AG09319 (cell line): ENCODE measurements at places on chromosomes 3 and 15.
A peak's percentile ranks its signal among the peaks of the same experiment; 100 is the strongest.

DNA sequence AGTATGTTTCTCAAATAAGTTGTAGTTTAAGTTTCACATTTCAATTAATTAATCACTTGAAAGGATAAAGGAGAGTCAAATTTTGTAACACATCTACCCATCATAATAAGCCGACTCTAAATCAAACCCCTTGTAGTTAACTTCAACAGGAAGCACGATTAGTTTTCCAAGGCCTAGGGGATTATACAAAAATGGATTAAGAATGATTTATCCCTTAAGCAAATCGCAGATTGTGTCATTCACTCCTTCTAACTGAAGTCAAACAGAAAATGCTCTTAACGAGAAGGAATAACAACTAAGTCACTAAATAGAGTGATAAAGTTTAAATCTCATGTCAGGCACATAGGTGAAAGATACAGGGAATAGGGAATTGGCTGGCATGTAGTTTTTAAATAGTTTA, 792.8 kb downstream of the ZPLD1 start:
- DNase-seq: no peak

DNA sequence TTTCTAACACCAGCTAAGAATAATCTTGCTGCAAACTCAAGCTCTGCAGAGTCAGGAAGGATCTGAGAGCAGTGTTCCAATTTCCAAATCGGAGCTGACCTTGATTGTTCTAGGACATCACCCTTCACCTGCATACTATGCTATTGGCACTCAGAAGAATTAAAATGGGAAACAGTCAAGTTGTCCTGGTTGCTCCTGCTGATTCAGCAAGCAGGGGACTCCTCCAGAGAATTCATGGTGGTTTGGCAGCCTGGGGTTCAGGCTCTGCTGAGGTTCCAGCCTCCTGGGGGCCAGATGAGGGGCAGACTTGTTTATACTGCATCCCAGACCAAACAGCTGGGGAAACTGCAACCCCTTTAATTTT, 213.7 kb upstream of the ADAMTS9 start:
- no peak for DNase-seq

- no peak for DNase-seq
Measured at GRCh38 chr3:156471431-156471830, 83.5 kb downstream of the SSR3 start.

- no peak for DNase-seq
Measured at GRCh38 chr3:141356046-141356445, 12.3 kb upstream of the ZBTB38 start.

DNA sequence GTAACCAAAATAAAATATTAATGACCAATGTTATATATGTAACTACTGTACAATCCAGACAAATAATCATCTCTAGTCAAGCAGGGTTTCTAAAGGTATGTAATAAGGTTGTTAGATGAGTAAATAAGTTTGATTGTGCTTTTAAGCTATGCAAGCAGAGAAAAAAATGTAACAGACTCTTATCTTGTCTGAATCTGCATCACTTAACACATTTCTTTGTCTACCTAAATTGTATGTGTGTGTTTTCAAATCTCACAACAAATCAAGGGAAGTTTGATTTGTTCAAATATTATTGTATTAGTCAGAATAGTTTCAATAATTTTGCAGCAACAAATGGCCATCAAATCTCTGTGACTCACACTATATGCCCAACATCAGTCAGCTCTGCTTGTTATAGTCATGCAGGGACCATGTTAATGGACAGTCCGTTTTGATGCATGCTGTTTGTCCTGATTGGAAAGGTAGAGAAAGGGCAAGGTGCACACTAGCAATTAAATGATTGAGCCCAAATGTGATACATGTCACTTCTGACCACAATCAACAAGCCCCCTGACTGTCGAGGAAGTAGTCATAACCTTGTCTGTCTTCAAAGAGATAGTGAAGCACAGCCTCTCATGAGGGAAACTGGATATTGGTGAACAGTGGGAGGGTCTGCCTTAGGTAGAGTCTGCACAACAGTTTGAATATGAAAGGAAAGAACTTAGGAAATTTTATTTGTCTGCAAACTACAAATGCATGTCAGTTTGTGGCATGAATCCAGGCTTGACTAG, 349.4 kb upstream of the SATB1 start:
- no peak for DNase-seq

DNA sequence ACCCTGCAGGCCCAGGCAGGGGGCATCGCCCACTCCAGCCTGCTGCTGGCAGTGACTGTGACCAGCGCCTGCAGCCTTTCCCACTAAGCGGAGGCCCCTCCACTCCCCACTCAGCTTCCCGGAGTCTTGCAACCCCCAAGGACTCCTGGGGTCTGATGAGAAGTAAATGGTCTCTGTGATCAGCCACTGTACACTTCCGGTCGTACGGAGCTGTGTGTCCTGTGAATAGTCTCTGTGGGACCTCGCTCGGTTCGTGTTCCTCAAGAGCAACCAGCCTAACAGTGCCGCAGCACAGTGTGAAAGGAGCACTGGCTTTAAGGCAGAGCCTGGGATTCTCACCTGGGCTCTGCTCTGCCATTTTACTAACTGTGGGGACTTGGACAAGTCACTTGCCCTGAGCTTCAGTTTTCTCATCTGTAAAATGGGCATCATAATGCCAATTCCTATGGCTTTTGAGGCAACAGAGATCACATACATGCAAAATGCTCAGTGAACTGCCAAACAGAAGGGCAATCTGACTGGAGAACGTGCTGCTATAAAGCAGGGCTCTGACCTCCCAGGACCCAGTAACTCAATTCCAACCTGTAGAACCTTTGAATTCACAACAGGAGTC, 26.7 kb downstream of the TMEM43 start:
- DNase-seq: no peak

GRCh38 chr3:192382861-192383260, 344.5 kb downstream of the FGF12 start:
- no peak for DNase-seq

DNA sequence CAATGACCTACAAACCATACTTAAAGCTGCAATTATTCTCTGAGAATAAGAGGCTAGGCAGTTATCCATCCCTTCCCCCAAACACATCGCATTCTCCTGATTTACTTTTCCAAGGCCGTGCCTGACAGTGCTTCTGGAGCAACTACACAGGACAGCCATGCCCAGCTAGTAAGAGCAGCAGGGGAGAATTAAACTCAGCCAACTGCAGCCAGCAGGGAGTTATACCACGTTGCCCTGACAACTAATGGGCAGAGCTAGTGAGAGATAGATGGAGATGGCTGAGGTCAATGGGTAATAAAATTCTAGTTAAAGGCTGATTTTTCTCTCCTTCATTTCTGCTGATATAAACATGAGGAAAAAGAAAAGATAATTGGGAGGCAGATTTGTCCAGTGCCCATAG, 193.8 kb upstream of the PPP2R3A start:
- no peak for DNase-seq

DNA sequence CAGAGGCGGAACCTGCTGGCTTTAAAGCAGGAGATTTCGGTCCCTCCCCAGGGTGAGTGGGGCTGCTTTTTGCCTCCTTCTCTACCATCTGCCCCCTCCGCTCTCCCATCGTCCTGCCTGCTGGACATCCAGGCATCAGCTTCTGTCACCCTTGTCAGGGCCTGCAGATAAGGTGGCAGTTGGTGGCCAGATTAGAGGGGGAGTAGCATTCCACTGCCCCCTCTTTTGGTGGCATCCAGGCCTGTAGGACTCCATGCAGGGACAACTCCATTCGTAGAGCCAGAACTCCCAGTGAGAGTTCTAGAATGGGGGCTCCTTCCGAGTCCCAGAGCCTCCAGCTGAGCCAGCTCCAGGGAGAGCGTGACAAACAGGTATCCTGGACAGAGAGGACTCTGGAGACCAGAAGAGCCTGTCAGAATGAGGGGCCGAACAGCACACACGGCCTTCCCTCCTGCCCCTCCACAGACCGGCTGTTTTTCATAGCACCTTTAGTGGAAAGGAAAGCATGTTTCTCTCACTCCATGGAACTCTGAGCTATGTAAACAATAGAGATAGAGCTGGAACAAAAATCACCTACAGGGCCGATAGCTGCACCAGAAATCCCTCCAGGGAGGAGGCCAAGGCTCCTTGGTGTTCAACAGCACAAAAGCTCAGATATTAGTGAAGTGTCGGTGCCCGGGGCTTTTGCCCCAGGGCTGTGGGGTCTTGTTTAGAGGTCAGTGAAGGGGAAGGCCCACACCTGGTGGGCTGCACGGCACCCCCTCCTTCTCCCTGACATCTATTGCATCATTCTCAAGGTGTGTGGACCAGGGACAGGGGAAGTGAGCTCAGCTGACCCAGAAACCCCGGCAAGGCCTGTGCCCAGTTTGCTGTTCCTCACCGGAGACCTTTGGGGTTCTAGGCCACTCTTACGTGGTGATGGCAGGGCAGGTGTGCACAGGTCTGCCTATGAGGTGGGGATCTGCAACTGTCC, 34.2 kb downstream of the MAGEF1 start:
- no peak for DNase-seq

DNA sequence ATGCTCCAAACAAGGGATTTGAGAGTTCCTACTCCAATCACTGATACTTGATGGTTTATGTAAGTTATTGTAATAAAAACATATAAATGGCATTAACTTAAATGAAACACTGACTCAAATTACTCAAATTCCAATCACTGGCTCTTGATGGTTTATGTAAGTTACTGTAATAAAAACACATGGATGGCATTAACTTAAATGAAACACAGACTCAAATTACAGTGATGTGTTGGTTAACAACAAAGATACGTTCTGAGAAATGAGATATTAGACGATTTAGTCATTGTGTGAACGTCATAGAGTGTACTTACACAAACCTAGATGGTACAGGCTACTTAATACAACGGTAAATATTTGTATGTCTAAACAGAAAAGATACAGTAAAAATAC, 6.6 kb downstream of the MOBP start:
- DNase-seq: peak; percentile 15

GRCh38 chr15:45618813-45619212, 16.0 kb upstream of the SQOR start:
- no peak for DNase-seq

DNA sequence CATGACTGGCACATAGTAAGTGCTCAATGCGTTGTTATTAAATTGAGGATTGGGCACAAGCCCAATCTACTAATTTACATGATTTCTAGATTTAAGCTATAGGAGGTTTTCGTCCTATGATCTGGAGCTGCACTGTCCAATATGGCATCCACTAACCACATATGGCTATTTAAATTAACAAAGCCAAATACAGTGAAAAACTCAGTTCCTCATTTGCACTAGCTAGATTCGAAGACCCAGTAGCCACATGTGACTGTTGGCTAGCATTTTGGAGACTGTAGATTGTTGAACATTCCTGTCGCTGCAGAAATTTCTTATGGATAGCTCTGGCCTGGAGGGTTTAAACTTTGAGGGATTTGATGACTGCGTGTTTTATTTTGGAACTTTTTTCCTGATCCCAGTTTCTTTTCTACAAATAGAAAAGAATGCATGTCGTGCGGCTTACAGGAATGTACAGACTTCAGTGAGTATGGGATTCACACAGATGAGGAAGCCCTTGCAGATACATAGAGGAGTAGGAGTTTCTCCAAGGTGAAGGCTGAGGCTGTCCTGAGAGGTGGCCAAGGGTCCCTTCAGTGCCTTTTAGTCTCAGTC, 82.8 kb downstream of the SLCO3A1 start:
- DNase-seq: no peak

DNA sequence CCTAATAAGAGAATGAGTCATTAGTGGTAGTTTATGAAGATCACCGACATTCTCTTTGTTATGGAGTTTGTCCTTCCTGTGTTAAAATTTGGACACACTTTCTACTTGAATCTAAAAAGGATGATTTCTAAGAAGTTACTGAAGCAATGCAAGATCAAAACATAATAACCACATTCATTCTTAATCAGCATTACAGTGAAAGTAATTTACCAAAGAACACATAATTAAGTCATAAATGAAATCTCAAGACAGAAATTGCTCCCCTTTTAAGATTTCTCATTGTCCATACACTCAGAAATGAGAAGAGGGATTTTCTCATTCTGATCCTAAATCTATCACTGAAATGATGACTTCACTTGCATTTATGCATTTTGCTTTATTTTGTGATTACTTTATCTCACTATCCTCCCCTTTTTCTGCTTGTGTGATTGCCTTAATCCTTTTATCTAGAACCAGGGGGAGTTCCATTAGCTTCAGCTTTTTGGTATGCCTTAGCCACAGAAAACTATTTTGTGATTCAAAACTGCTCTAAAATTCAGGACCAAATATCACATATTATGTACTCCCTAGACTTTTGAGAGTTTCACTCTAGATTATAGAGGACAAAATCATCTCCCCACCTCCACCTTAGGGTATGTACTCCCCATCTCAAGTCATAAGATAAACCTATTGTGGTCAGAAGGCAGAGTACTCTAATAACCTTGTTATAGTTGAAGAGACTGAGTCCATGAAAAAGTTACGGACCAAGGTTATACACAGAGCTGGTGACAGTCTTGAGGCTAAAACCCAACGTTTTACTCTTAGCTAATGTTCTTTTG, 817.6 kb upstream of the CFAP20DC start:
- no peak for DNase-seq

DNA sequence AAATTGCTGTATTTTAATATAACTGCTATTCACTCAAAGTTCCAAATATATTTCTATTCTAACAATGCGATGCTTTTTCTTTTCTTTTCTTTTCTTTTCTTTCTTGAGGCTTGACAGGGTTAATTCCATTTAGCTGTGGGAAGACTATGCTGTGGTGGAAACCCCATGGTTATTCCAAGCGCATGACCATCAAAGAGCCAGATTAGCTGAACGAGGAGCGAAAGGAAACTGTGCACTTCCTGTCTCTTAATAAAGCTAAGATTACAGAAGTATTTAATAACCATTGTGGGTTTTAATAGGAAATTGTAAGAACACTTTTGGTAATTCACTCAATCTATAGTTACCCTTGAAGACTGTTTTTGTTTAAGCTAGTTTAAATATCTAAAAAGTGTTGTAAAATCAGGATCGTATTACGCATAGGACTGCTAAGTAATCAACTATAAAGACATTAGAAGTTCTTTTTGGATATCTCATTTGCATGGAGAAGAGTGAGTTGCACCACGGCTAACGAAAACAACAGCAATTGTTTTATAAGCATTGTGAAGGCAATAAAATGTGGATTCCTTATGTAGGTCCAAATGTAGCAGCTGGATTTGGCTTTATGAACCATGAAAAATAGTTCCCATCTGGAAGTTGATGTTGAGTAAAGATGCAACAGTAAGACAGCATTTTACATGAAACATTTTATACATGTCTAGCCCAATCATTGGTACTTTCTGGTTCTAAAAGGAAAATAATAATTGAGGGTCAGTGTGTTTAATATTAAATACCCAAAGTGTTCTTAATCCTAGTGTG, 105.4 kb downstream of the ZIC1 start:
- DNase-seq: no peak

- no peak for DNase-seq
Measured at GRCh38 chr15:57611123-57611522, 19.4 kb downstream of the MYZAP start.

- peak; percentile 93 for DNase-seq
Measured at GRCh38 chr15:93028632-93029213, 60.3 kb downstream of the RGMA start.

GRCh38 chr15:71411538-71412482, 296.5 kb downstream of the THSD4 start:
- no peak for DNase-seq
